ENCODE measurements at places on chromosomes 2 and 18. TPM values are rescaled to one million over a fixed set of nuclear protein-coding genes. Genes with fewer than 3 reads are reported as not detected.

The TCF7L1 gene
- total RNA-seq = not detected

The EVA1A gene
- total RNA-seq = not detected

The CTAGE1 gene
- total RNA-seq = not detected

The FECH gene
- 13.9 TPM for total RNA-seq

The SPDYA gene
- total RNA-seq = 8.0 TPM

The REG1B gene
- not detected for total RNA-seq

The ATP6V1C2 gene
- total RNA-seq = 0.92 TPM

The ZSCAN30 gene
- 15.4 TPM for total RNA-seq

DNA sequence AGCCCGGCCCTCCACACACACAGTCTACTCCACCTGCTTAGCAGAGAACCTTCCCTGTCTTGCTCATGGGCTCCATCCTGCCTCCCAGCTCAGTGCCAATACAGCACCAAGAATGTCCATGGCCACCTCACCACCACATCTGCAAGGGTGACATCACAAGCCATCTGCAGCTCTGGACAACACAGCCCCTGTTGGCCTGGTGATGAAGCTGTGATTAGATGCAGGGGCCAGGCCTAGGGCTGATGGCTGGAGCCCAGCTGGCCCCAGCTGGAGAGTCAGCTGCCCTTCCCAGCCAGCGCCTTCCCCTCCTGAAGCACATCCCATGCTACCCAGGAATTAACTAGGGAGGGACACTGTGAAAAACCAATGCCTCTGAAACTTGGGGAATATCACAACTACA is 91.1 kb downstream of the TTC32 start:
- no peaks in the 10 kb centered on the region for H3K36me3 ChIP-seq
- H3K4me1 ChIP-seq = no peaks in the 10 kb centered on the region
- no peak overlapping the region for H3K4me3 ChIP-seq
- H3K27ac ChIP-seq = no peak overlapping the region

DNA sequence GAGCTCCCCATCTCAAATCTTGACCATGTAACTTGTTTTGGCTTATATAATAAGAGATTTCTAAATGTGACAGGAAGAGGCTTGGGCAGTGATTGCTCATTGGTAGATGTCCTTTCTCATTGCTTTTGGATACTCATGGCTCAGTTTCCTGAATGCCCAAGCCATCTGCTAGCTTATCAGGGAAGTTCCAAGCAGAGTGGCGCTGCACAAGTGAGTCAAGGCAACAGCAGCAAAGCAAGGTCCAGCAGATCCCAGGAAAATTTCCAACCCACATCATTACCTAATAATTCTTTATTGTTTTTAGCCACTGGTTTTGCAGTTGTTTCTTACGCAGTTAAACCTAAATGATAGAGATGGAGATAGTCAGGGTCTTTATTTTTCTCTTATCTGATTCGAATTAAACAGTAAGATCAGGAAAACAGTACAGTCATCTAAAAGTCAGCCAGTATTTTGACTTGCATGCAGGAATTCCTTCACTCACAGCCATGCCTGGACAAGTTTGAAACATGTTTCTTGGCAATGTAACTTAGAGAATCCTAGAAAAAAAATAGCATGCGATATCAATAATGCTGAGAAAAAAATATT is 349.7 kb upstream of the TMEFF2 start:
- no peak overlapping the region for H3K4me3 ChIP-seq
- no peaks in the 10 kb centered on the region for H3K4me1 ChIP-seq
- H3K27ac ChIP-seq = no peak overlapping the region
- H3K36me3 ChIP-seq = no peaks in the 10 kb centered on the region
- no peaks in the 10 kb centered on the region for H3K27me3 ChIP-seq
- DNase-seq = no peak

- H3K27ac ChIP-seq = no peak overlapping the region
- no peak overlapping the region for H3K4me3 ChIP-seq
- no peaks in the 10 kb centered on the region for H3K36me3 ChIP-seq
Measured at GRCh38 chr2:169184074-169184473, 114.7 kb downstream of the DHRS9 start.

DNA sequence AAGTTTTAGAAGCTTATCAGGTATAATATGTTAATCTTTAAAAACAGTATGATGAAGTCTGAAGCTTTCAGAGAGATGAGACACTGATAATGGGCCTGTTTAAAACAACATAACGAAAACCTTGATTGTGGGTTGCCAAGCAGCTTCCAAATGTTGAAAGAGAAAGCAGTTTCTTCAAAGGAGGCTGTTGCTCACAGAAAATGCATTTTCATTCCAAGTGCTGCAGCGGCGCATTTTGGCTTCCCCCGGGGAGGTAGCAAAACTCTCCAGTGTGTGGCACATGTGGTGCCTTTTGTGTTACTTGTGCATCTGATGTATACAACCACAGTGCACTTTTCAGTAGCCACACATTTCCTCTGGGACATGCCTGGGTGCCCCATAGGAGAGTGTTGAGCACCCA is 66.1 kb downstream of the TMEFF2 start:
- no peaks in the 10 kb centered on the region for H3K36me3 ChIP-seq
- H3K4me3 ChIP-seq = no peak overlapping the region
- no peak overlapping the region for H3K27ac ChIP-seq
- no peaks in the 10 kb centered on the region for H3K27me3 ChIP-seq
- no peaks in the 10 kb centered on the region for H3K4me1 ChIP-seq
- DNase-seq = no peak

- no peaks in the 10 kb centered on the region for H3K4me1 ChIP-seq
- no peak for DNase-seq
- H3K27ac ChIP-seq = no peak overlapping the region
- H3K36me3 ChIP-seq = no peaks in the 10 kb centered on the region
- no peaks in the 10 kb centered on the region for H3K27me3 ChIP-seq
Measured at GRCh38 chr2:222526480-222527277, 102.3 kb downstream of the SGPP2 start.

GRCh38 chr2:201349601-201350000 is 7.5 kb downstream of the FLACC1 start:
- no peak overlapping the region for H3K27ac ChIP-seq
- H3K4me3 ChIP-seq = no peak overlapping the region
- H3K27me3 ChIP-seq = no peaks in the 10 kb centered on the region
- no peak for DNase-seq
- H3K36me3 ChIP-seq = no peaks in the 10 kb centered on the region
- H3K4me1 ChIP-seq = no peaks in the 10 kb centered on the region

- peaks cover 6% of the 10 kb centered on the region for H3K36me3 ChIP-seq
- H3K4me3 ChIP-seq = peak overlapping the region; percentile 73
- H3K27me3 ChIP-seq = no peaks in the 10 kb centered on the region
- DNase-seq = no peak
- H3K4me1 ChIP-seq = peaks cover 17% of the 10 kb centered on the region
- peak overlapping the region; percentile 48 for H3K27ac ChIP-seq
Measured at GRCh38 chr2:173962031-173962430, 3.1 kb downstream of the SP3 start.
